ENCODE measurements at places on chromosomes 1 and 21. TPM values are rescaled to one million over a fixed set of nuclear protein-coding genes. Genes with fewer than 3 reads are reported as not detected.

The TNFRSF1B gene
- 0.25 TPM for total RNA-seq

The PIK3CD gene
- total RNA-seq: 7.1 TPM

The OR2L3 gene
- total RNA-seq: not detected

The KCND3 gene
- total RNA-seq: 0.13 TPM

The AIM2 gene
- total RNA-seq: 1.3 TPM

The GIPC2 gene
- 0.51 TPM for total RNA-seq

The G0S2 gene
- total RNA-seq: 0.89 TPM

The TMEM9 gene
- 77.9 TPM for total RNA-seq

The RIT1 gene
- 29.7 TPM for total RNA-seq

The SPRR2B gene
- total RNA-seq: not detected

The C1orf210 gene
- total RNA-seq: not detected

The TRABD2B gene
- not detected for total RNA-seq

The OR2L2 gene
- not detected for total RNA-seq

The RGS8 gene
- total RNA-seq: not detected

The IGSF9 gene
- total RNA-seq: not detected

GRCh38 chr1:228194921-228195812 lies 12.7 kb upstream of the OBSCN start:
- H3K4me3 ChIP-seq: no peak overlapping the region
- no peak for DNase-seq
- no peaks in the 10 kb centered on the region for H3K27me3 ChIP-seq
- no peaks in the 10 kb centered on the region for H3K4me1 ChIP-seq
- H3K36me3 ChIP-seq: no peaks in the 10 kb centered on the region
- no peak overlapping the region for H3K27ac ChIP-seq

DNA sequence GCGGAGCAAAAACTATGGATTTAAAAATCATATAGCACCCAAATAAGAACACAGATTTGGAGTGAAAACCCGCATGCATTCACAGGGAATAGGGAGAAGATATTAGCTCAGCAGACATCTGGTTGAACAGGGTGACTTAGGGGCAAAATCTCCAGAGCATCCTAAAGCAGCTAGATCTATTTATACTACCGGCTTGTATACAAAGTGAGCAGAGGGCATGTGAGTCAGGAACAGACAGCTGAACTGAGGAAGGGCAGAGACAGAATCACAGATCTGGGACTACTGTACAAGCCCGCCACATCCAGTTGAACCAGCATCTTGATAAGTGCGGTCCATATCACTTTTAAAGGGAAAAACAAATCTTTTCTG lies 35.2 kb upstream of the EXOSC10 start:
- H3K4me1 ChIP-seq: peaks cover 26% of the 10 kb centered on the region
- no peaks in the 10 kb centered on the region for H3K27me3 ChIP-seq
- H3K4me3 ChIP-seq: no peak overlapping the region

DNA sequence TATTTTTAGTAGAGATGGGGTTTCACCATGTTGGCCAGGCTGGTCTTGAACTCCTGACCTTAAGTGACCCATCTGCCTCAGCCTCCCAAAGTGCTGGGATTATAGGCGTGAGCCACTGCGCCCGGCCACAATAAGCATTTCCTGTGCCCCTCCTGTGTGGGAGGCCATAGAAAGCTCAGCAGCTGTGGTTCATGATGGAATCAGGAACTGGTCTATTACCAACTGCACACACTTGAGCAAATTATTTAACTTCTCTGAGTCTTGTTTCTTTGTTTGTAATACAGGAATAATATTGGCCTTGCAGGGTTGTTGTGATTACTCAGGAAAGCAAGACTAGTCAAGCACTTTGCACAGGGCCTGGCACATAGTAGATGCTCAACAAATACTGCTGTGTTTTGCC lies 15.0 kb downstream of the RHBG start:
- H3K36me3 ChIP-seq: no peaks in the 10 kb centered on the region
- no peak overlapping the region for H3K27ac ChIP-seq
- no peaks in the 10 kb centered on the region for H3K4me1 ChIP-seq
- H3K27me3 ChIP-seq: peaks cover 17% of the 10 kb centered on the region
- H3K4me3 ChIP-seq: no peak overlapping the region
- DNase-seq: no peak

- H3K36me3 ChIP-seq: no peaks in the 10 kb centered on the region
- no peak for DNase-seq
- H3K27ac ChIP-seq: no peak overlapping the region
These were observed 14.5 kb upstream of the COG2 start for GRCh38 chr1:230627767-230628166.

GRCh38 chr1:37233606-37234005 lies 199.3 kb upstream of the GRIK3 start:
- DNase-seq: peak; percentile 5
- H3K27me3 ChIP-seq: no peaks in the 10 kb centered on the region
- H3K36me3 ChIP-seq: no peaks in the 10 kb centered on the region
- no peak overlapping the region for H3K4me3 ChIP-seq
- no peaks in the 10 kb centered on the region for H3K4me1 ChIP-seq

DNA sequence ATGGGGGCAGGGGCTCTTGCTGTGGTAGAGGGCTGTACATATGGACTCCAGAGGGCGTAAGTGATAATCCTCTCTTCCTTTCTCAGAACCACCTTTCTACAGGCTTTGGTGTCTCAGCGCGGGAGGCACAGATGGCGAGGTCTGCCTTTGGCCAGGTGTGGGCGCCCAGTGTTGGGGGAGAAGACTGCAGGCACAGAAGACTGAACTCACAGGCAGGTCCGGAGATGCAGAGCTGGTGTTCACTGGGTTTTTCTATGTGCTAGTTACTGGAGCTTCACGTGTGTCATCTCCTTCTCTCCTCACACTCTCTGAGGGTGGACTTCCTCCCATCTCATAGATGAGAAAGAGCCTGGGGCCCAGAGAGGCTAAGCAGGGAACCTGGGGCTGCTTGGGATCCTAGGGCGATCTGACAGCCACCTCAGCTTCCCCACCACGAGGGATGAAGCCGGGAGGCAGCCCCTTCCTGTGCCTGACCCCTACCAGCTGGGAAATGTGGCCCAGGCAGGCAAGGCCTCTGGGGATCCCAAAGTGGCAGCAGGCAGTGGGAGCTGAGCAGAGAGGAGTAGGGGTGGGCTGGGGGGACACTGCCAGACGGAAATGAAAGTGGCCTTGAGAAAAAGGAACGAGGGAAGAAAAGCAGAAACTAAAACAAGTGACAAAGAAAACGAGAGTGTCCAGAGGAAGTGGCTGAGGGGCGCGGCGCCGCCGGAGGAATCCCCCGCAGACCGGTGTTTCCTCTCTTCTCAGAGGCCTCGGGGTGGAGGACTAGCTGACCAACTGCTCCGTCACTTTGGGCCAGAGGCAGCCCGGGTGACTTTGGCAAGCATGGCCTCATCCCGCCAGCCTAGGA lies 191.6 kb downstream of the HIVEP3 start:
- DNase-seq: no peak
- no peaks in the 10 kb centered on the region for H3K27me3 ChIP-seq
- no peaks in the 10 kb centered on the region for H3K4me1 ChIP-seq
- no peaks in the 10 kb centered on the region for H3K36me3 ChIP-seq
- H3K27ac ChIP-seq: no peak overlapping the region

- no peak overlapping the region for H3K27ac ChIP-seq
- peaks cover 15% of the 10 kb centered on the region for H3K4me1 ChIP-seq
- H3K4me3 ChIP-seq: no peak overlapping the region
- no peak for DNase-seq
These were observed 3.6 kb upstream of the GNB1 start for GRCh38 chr1:1894354-1895059.

DNA sequence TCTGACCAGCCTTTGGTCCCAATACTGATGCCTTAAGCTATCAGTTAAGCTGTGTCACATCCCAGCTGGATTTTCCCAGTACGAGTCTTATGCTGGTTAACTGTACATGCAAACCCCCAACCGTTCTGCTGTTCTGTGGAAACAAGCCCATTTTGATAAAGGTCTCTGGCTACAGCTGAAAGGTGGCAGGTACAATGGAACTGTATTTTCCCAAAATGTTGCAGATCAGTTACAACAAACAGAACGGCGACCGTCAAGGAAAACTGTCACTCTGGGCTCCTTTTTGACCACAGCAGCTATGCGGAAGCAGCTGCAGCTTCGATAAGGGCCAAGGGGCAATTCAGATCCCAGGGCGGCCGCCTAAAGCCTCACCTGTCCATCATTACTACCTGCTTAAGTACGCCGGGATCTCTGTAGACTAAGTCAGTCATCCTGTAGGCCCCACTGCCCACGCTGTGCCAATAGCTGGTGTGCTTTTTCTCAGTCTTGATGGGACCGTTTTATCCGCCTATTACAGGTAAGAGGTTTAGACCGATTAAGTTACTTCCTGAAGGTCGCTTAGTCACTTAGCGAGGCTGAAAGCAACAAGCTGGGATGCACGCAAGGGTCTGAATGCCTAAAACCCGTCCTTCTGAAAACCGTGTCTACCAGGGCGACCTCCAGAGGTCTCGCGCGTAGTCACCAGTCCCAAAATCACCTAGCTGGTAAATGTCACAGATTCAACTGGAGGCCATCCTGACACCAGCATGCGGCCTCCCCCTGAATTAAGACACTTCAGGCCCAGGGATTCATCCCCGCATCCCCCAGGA lies 11.1 kb upstream of the RAB42 start:
- H3K4me3 ChIP-seq: peak overlapping the region; percentile 99
- DNase-seq: peak; percentile 69
- H3K36me3 ChIP-seq: peaks cover 29% of the 10 kb centered on the region
- peak overlapping the region; percentile 56 for H3K27ac ChIP-seq
- peaks cover 8% of the 10 kb centered on the region for H3K4me1 ChIP-seq

- no peak overlapping the region for H3K4me3 ChIP-seq
- no peaks in the 10 kb centered on the region for H3K4me1 ChIP-seq
These were observed 9.5 kb downstream of the GPR137B start for GRCh38 chr1:236151739-236152424.

GRCh38 chr1:70866542-70867264 lies 180.9 kb downstream of the PTGER3 start:
- H3K36me3 ChIP-seq: no peaks in the 10 kb centered on the region
- H3K4me1 ChIP-seq: peaks cover 16% of the 10 kb centered on the region
- no peak overlapping the region for H3K27ac ChIP-seq
- DNase-seq: no peak

GRCh38 chr1:30409476-30410152 lies 313.8 kb downstream of the MATN1 start:
- H3K27me3 ChIP-seq: peaks cover 4% of the 10 kb centered on the region
- peak; percentile 20 for DNase-seq
- H3K27ac ChIP-seq: no peak overlapping the region
- peaks cover 9% of the 10 kb centered on the region for H3K4me1 ChIP-seq
- H3K36me3 ChIP-seq: no peaks in the 10 kb centered on the region

GRCh38 chr1:29105822-29106221 lies 17.9 kb downstream of the TMEM200B start:
- no peak overlapping the region for H3K4me3 ChIP-seq
- no peaks in the 10 kb centered on the region for H3K27me3 ChIP-seq
- H3K4me1 ChIP-seq: no peaks in the 10 kb centered on the region
- H3K36me3 ChIP-seq: no peaks in the 10 kb centered on the region
- H3K27ac ChIP-seq: no peak overlapping the region
- DNase-seq: no peak

GRCh38 chr1:94808669-94809068 lies 11.5 kb upstream of the SLC44A3 start:
- no peak overlapping the region for H3K4me3 ChIP-seq
- H3K4me1 ChIP-seq: peaks cover 11% of the 10 kb centered on the region
- H3K27ac ChIP-seq: no peak overlapping the region
- H3K36me3 ChIP-seq: no peaks in the 10 kb centered on the region

- no peaks in the 10 kb centered on the region for H3K27me3 ChIP-seq
- peaks cover 28% of the 10 kb centered on the region for H3K36me3 ChIP-seq
- no peak overlapping the region for H3K27ac ChIP-seq
- no peak overlapping the region for H3K4me3 ChIP-seq
- H3K4me1 ChIP-seq: peaks cover 44% of the 10 kb centered on the region
These were observed 3.5 kb downstream of the YOD1 start for GRCh38 chr1:207047505-207047904.

GRCh38 chr1:45521413-45522323 lies at the start of gene PRDX1:
Gene PRDX1 (minus strand): TSS chr1:45521884. CDS start chr1:45519043, 2,841 bp downstream.
- peak within 1 kb of the TSS; percentile 98 for H3K4me3 ChIP-seq
- peak within 1 kb of the TSS; percentile 99 for H3K27ac ChIP-seq
- no peaks in the 10 kb centered on the region for H3K27me3 ChIP-seq

GRCh38 chr21:42229676-42230075 lies 10.7 kb downstream of the ABCG1 start:
- H3K4me3 ChIP-seq: no peak overlapping the region
- H3K27ac ChIP-seq: no peak overlapping the region
- peaks cover 39% of the 10 kb centered on the region for H3K27me3 ChIP-seq
- H3K36me3 ChIP-seq: no peaks in the 10 kb centered on the region

GRCh38 chr1:44662683-44663030 lies 11.6 kb downstream of the TMEM53 start:
- no peak overlapping the region for H3K27ac ChIP-seq
- no peaks in the 10 kb centered on the region for H3K4me1 ChIP-seq
- H3K36me3 ChIP-seq: no peaks in the 10 kb centered on the region

DNA sequence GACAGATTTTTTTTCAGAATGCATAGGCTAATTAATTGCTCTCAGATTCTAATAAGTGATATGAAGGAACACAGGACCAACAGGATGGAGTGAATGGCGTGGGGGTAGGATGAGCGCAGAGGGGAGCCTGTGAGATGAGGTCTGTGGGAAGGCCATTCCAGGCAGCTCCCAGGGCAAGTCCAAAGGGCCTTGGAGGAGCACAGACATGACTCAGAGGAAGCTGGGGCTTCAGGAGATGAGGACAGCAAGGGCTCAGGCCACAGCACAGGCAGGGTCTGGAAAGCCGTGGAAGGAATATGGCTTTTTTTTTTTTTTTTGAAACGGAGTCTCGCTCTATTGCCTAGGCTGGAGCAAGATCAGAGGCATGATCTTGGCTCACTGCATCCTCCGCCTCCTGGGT lies 35.1 kb downstream of the FMN2 start:
- H3K4me1 ChIP-seq: no peaks in the 10 kb centered on the region
- H3K36me3 ChIP-seq: peaks cover 24% of the 10 kb centered on the region
- no peaks in the 10 kb centered on the region for H3K27me3 ChIP-seq

DNA sequence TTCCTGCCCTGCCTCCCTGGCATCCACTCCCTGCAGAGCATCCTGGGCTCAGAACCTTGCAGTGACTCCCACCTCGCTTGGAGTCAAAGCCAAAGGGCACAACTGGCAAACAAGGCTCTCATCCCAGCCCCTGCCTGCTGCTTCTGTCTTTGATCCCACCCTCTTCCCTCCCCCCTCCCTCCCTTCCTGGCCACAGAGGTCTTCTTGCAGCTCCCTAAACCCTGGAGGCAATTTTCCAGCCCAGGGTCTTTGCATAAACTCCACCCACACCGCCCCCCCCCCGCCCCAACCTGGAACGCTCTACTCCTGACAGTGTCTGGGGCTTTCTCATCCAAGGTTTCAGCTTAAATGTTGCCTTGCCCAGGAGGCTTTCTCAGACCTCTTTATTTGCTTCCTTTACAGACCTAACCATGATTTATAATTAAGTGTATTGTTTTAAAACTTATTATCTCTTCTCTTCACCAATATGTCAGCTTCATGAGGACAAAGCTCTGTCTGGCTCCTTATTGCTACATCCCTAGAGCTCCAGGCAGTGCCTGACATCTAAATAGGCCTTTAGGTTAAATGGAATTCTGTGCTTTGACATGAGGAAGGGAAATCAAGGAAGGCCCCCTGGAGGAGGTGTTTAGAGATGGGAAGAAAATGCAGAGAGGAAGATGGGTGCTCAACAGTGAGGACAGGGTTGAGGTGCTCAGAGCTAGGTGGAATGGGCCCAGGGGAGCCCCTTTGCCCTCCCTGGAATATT lies 37.7 kb upstream of the PADI1 start:
- H3K4me3 ChIP-seq: no peak overlapping the region
- H3K36me3 ChIP-seq: no peaks in the 10 kb centered on the region
- H3K27ac ChIP-seq: peak overlapping the region; percentile 90
- peak; percentile 26 for DNase-seq
- peaks cover 34% of the 10 kb centered on the region for H3K4me1 ChIP-seq

Data from GM23248 (cell line).